ENCODE measurements at places on chromosomes 3 and 15.

- no peak for DNase-seq
Measured at GRCh38 chr15:80636675-80637074, 58.4 kb upstream of the ABHD17C start.

DNA sequence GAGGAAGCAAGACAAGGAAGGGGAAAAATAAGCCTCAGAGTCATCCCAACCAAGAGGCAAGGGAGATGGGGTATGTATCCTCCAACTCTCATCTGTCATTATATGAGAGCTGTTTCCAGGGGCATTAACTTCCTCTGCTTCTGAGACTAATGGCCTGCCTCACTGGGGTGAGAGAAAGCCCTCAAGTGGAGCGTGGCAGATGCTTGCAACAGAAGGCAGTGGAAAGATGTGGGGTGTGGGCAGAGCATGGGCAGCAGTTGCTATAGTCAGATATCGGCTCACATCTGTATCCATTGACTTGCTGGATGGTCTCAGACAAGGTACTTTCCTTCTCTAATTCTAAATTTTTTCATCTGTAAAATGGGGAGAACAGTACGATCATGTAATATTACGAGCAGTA lies 81.7 kb upstream of the PLCL2 start:
- DNase-seq, result no peak

- no peak for DNase-seq
Measured at GRCh38 chr3:58261954-58262666, 24.5 kb downstream of the ABHD6 start.

- no peak for DNase-seq
Measured at GRCh38 chr3:108114423-108115065, 23.7 kb upstream of the CD47 start.

DNA sequence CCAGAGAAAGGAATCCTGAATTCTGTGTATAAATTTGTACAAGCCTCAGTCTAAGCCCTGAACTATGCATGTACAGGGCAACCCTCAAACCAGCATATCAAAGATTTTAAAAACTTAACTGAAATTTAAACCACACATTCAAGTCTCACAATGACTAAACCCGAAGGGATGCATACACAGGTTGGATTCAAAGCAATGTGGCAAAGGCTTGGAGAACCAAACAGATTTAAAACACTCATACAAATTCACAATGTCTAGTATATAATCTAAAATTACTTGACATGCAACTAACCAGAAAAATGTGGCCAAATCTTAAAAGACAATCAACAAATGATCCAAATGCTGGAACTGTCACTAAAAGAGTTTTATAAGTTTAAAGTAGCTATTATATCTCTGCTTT lies 36.4 kb downstream of the CEP152 start:
- no peak for DNase-seq

DNA sequence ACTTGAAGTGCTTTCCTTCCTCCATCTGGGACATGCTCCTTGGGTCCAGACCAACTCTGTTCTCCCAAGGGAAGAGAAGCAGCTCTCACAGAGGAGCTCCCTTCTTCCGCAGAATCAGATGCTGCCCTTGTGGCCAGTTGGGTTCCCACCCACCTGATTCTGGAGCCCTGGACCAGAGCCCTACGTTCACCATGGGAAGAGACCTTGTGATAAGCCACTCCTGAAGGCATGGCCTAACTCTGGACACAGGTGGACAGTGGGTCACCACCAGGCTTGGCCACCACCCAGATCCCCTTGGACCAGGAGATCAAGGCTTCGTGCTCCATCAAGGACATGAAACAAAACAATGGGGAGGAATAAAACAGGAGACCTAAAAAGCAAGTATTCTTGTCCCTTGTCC lies 172.2 kb downstream of the RPLP1 start:
- no peak for DNase-seq

Measured in MV-4-11 (cell line).